ENCODE measurements at places on chromosomes 1 and 21. TPM values are rescaled to one million over a fixed set of nuclear protein-coding genes. Genes with fewer than 3 reads are reported as not detected.

SPOCD1 gene
- total RNA-seq = not detected

CFAP141 gene
- not detected for total RNA-seq

PLCH2 gene
- total RNA-seq = 104 TPM

SMIM11 gene
- 2.5 TPM for total RNA-seq

GCSAML gene
- total RNA-seq = not detected

- peaks cover 76% of the 10 kb centered on the region for H3K36me3 ChIP-seq
- H3K4me3 ChIP-seq = no peak overlapping the region
- H3K27ac ChIP-seq = no peak overlapping the region
- no peaks in the 10 kb centered on the region for H3K27me3 ChIP-seq
Observed at GRCh38 chr1:108152782-108153222, 47.3 kb downstream of the SLC25A24 start.

GRCh38 chr1:27614625-27615344, 10.8 kb upstream of the AHDC1 start:
- H3K36me3 ChIP-seq = no peaks in the 10 kb centered on the region
- no peak for DNase-seq
- H3K4me1 ChIP-seq = no peaks in the 10 kb centered on the region
- no peaks in the 10 kb centered on the region for H3K27me3 ChIP-seq

DNA sequence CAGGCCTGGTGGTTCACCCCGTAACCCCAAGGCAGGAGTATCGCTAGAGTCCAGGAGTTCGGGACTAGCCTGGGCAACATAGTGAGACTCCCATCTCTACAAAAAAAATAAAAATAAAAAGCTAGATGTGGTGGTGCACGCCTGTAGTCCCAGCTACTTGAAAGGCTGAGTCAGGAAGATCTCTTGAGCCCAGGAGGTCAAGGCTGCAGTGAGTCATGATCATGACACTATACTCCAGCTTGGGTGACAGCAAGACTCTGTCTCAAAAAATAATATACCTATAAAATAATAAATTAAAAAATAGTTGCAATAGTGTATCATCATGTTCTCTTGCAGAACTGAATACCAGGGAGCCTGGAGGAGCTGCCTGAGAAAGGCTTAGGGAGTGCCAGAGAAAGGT, 19.9 kb upstream of the TMEM39B start:
- DNase-seq = no peak
- H3K27me3 ChIP-seq = no peaks in the 10 kb centered on the region
- H3K27ac ChIP-seq = no peak overlapping the region
- no peaks in the 10 kb centered on the region for H3K4me1 ChIP-seq
- H3K36me3 ChIP-seq = peaks cover 73% of the 10 kb centered on the region

GRCh38 chr1:90580176-90580575, 136.9 kb downstream of the BARHL2 start:
- H3K4me1 ChIP-seq = no peaks in the 10 kb centered on the region
- no peak for DNase-seq
- H3K27ac ChIP-seq = no peak overlapping the region
- no peak overlapping the region for H3K4me3 ChIP-seq

DNA sequence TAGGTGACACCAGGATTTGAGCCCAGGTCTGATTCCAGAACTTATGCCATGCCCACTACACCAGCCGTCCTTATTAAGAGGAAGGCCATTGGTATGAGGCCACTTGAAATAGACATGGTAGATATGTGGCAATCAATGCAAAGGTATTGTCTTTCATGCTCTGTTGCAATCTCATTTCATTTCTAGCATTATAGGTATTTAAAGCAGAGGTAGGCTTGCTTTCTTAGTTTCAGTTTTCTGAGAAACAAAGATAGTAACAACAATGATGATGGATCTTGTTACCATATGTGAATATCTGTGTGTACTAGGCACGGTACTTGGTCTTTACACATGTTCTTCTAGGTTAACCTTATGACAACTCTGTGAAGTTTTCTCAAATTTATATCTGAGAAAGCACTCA, 113.1 kb downstream of the FGGY start:
- H3K27ac ChIP-seq = no peak overlapping the region
- H3K4me1 ChIP-seq = peaks cover 3% of the 10 kb centered on the region
- H3K27me3 ChIP-seq = no peaks in the 10 kb centered on the region
- no peaks in the 10 kb centered on the region for H3K36me3 ChIP-seq

DNA sequence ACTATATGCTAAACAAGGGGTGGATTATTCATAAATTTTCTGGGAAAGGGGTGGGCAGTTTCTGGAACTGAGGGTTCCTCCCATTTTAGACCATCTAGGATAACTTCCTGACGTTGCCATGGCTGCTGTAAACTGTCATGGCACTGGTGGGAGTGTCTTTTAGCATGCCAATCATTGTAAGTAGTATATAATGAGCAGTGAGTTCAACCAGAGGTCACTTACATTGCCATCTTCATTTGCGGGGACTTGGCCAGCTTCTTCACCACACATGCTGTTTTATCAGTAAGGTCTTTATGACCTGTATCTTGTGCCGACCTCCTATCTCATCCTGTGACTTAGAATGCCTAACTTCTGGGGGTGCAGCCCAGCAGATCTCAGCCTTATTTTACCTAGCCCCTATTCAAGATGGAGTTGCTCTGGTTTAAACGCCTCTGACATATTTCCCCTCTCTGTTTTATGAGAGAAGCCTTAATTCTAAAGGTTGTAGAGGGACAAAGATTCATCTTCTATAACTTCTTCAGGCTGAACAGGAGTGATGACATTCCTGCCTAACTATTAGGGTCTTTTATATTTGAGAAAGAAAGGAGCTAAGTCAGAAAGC, 60.4 kb downstream of the DIP2A start:
- H3K36me3 ChIP-seq = peaks cover 24% of the 10 kb centered on the region
- H3K27ac ChIP-seq = no peak overlapping the region
- no peaks in the 10 kb centered on the region for H3K4me1 ChIP-seq
- no peak for DNase-seq

DNA sequence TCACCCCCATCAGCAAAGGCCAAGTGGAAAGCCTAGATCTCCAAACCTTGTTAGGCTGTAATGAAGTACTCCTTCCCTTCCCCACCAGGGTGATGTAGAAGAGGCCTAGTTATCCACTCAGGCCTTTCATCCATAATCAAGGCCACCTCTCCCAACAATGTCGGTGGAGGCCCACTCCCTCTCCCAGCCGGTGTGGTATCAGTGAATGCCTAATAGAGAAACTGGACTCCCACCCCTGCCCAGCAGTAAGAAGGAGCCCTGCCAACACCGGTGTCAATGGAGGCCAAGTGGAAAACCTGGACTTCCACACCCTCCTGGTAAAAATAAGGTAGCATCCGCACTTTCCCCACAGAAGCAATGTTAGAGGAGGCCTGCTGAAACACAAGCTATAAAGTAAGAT, 23.9 kb downstream of the NDUFS5 start:
- peaks cover 25% of the 10 kb centered on the region for H3K36me3 ChIP-seq
- no peak overlapping the region for H3K4me3 ChIP-seq
- DNase-seq = peak; percentile 32
- no peak overlapping the region for H3K27ac ChIP-seq
- H3K4me1 ChIP-seq = peaks cover 4% of the 10 kb centered on the region
- no peaks in the 10 kb centered on the region for H3K27me3 ChIP-seq

- H3K4me3 ChIP-seq = no peak overlapping the region
- H3K27ac ChIP-seq = no peak overlapping the region
- H3K36me3 ChIP-seq = no peaks in the 10 kb centered on the region
- no peak for DNase-seq
Observed at GRCh38 chr1:157152510-157152909, 14.3 kb upstream of the ETV3 start.

Data from suprapubic skin (tissue), 4 donors.